DMS 273 treated with DMSO at 0.1 percent for 48 hours (cell line): ENCODE measurements at places on chromosomes 2 and 18.

- DNase-seq, result no peak
These were observed 1.8 kb upstream of the SULT6B1 start for GRCh38 chr2:37190290-37190689.

GRCh38 chr2:236993286-236993685, 92.4 kb upstream of the COPS8 start:
- DNase-seq, result no peak

DNA sequence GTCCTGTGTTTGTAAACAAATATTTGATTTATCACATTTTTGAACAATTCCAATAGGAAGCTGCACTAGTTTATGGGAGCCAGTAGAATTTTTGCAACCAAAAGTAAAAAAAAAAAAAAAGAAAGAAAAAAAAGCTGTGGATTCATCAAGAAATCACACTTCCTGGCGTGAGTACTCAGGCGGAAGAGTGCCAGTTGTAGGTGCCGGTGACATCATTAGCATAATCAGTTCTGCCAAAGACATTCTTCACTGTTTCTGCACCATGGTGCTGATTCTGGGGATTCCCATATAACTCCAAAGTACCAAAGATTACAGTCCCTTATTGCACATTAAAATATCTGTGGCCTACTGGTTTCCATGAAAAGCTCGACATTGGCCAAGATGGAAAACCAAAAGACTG, 32.8 kb downstream of the RAPGEF4 start:
- no peak for DNase-seq

DNA sequence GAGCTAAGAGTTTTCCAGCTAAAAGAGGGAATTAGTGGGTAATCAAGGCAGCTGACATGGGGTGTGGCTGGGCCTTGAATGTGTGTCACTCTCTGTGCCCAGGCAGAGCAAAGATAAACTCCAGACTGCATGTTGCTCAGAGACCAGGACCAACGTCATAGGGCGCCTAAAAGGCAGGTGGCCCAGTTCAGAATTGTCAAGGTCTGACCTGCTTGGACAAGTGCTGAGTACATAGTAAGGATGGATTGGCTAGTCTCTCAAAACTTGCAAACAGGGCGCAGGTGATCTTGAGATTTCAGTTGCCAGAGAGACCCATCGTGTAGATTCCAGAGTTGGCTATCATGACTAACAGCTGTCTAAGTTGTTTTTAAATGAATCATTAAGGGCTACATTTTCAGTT, 19.0 kb downstream of the CLUL1 start:
- DNase-seq, result no peak

DNA sequence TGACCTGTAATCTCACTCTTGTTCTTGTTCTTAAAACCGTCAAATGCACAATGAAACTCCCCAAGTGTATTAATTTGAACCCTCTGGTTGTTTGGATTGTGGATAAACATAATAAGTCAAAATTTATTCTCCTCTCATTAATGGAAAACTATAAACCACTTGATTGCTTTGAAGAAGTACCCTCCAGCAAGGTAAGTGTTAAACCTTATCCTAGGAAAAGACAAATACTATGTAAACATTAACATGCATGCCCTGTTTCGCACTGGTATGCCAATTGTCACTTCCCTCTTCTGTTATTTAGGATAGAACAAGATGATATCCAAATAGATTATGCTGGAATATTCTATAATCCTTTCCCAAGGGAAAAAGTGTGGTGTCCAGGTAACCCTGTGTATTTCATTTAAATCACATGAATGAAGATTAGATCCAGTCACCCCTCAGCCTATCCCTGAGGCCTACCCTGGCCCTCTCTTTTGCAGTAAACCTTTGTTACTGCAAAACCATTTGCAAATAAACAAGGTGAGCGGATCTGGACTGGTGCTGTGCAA, 1.3 kb downstream of the ADI1 start:
- no peak for DNase-seq

GRCh38 chr2:54942373-54942772, 107.9 kb downstream of the RTN4 start:
- DNase-seq, result no peak

- DNase-seq, result no peak
These were observed 48.3 kb downstream of the TSPYL6 start for GRCh38 chr2:54207666-54208195.

DNA sequence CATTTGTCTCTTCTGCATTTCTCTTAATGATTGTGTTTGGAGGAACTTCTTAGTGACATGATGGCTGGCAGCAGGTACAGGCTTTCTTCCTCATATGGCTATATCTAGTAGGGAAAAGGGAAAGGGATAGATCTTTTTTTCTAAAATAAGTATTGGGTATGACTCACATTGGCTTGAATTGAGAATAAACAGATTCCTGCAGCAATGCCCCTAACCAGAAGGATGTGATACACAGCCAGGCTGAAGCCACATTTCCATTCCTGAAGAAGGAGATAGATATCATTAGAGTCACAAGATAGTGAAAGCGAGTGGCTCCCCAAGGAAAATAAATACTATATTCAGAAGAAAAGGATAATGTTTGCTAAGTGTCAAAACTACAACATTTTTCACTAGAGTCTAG, 61.1 kb downstream of the VWC2L start:
- no peak for DNase-seq
